ENCODE measurements at places on chromosomes 6 and 20. TPM values are rescaled to one million over a fixed set of nuclear protein-coding genes. Genes with fewer than 3 reads are reported as not detected.

DNA sequence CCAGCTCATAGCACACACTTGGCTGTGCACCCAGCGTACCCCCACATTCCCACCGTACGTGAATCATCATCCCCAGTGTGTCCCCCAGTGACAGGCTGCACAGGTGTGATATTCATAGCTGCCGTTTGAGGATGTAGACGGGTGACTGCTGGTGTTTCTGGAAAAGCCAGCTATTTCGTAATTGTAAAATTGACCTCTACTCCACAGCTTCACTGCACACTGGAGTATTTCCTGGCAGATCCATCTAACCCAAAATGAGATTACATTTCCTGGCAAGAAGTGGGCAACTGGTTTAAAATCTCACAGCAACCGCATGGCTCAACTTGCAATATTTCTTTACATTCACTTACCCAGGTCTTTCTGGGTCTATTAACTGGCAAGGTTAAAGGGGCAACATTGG lies 30.3 kb downstream of the CD83 start:
- DNase-seq = no peak

The ASXL1 gene
- 32.1 TPM for total RNA-seq

The FLRT3 gene
- 3.1 TPM for total RNA-seq

- no peak for DNase-seq
Measured at GRCh38 chr6:162753775-162754174, 26.0 kb downstream of the PACRG start.

The ADGRG6 gene
- total RNA-seq = 13.4 TPM

The SPTLC3 gene
- total RNA-seq = 8.1 TPM

The GGTLC1 gene
- not detected for total RNA-seq

DNA sequence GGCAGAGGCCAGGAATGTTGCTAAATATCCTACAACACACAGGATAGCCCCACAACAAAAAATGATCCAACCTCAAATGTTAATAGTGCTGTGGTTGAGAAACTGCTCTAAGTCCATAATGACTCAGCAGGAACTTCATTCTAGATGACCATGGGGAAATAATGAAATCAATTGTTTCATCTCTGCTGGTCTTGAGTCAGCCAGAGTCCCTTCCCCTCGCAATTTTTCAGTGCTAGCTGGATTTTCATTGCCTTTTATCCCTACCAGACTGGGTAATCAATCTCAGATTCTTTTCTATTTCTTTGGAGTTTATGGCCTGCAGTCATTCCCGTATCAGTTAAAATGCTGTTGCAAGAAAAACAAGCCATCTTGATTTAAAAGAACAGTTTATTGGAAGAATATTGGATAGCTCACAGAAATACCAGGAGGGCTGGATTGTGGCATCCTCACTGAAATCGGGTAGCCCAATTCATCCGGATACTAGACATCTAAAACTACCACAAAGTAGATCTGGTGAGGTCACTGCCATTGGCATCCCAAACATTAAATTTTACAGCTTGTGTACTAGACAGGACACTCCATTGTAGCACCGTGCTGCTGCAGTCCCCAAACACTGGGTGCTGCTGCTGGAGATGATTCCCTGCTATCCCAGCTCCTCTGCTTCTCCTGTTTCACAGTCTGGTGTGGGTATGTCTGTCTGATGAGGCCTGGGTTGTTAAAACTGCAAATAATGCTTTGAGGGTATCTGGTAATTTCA lies 30.3 kb upstream of the POPDC3 start:
- no peak for DNase-seq

DNA sequence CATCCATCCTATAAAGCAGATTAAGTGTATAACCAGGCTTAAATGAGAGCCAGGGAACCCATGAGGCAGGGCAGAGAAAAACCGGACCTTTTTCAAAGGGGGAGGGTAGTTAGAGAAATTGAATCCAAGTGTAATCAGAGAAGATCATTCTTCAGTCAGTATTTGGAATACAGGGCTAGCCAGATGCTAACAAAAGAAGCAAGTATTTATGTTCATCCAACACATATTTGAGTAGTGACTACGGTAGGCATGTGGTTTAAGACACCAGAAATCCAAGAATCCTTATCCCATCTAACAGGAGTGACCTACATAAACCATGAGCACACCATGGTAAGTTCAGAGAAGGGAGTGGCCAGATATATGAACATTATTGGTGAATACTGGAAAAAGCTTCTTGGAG lies 46.8 kb upstream of the FAM83C start:
- DNase-seq = no peak

The MAP1LC3A gene
- 76.7 TPM for total RNA-seq
